ENCODE measurements at places on chromosomes 4 and X.

DNA sequence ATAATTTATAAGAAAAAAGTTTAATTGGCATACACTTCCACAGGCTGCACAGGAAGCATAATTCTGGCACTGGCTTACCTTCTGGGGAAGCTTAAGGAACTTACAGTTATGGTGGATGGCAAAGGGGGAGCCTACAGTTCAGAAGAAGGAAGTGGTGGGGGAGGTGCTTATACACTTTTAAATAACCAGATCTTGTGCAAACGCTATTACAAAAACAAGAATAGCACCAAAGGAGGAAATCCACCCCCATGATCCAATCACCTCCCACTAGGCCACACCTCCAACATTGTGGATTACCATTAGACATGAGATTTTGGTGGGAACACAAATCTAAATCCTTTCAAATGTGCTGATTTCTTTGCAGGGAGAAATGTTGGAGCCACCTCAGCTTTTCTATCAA, 287.7 kb downstream of the CPXCR1 start:
- no peak for DNase-seq

DNA sequence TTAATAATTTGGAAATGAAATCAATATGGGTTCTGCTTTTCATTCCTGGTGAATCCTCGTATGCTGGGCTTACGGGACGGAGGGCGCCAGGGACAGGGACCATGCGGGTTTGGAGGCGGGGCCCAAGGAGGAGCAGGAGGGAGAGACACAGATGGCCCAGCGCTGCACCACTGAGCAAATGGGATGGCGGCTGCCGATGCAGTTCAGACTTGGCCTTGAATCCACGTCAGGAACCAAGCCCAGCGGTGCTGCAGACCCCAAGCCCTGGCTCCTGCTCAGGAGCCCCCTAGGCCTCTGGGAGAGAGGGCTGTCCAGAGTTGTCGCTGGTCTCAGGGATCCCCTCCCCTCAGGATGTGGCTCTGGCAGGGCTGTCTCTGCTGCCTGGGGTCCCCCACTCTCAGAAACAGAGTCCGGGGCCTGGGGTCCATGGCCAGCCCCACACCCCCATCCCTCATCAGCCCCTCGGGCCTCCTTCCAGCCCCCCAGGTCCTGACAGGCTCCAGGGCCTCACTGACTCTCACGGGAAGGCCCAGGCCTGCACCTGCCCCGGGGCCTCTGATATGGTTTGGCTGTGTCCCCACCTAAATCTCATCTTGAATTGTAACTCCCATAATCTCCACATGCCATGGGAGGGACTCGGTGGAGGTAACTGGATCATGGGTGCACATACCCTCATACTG, 75.2 kb downstream of the FAM53A start:
- DNase-seq = no peak

- no peak for DNase-seq
Measured at GRCh38 chr4:17687237-17687857, 72.9 kb downstream of the MED28 start.

- DNase-seq = no peak
Measured at GRCh38 chr4:140152751-140153418, 1.1 kb downstream of the MAML3 start.

- no peak for DNase-seq
Measured at GRCh38 chrX:133601116-133601515, 185.8 kb upstream of the GPC4 start.

GRCh38 chrX:130155564-130155963, 10.1 kb downstream of the AIFM1 start:
- DNase-seq = no peak

DNA sequence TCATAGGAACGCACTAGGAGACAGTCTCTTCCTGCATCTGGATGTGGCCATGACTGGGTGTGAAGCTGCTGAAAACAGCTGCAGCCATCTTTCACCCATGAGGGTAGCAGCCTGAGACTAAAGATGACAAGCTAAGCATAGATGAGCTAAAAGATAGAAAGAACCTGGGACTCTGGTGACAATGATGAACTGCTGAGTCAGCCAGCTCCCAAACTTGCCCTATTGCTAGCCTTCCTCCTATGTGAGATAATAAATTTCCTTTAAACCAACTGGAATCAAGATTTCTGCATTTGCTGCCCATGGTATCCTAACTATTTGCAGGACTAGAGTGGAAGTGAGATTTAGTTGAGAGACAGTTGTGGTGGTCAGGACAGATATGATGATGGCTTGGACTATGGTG, 21.0 kb upstream of the PI4K2B start:
- no peak for DNase-seq

GRCh38 chr4:121728066-121728465, 31.3 kb upstream of the ANXA5 start:
- no peak for DNase-seq

GRCh38 chrX:131816551-131817136, 206.5 kb upstream of the STK26 start:
- no peak for DNase-seq

DNA sequence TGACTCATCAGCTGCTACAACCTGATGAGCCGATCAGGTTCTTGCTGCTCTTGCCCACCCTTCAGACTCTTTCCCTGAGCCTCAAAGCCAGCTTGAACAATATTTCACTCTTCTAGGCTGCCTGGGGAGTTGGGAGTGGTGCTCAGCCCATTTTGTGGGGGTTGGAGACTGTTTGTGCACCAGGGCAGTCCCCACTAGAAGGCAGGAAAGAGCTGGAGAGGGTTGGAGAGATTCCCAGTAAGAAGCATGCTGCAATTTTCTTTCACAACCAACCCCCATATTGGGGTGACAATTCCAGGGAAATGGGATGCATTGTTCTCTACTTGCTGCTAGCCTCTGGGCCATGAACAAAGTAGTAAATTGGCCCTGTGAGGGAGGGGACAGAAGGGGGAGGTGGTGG, 44.1 kb downstream of the SLC16A2 start:
- no peak for DNase-seq

DNA sequence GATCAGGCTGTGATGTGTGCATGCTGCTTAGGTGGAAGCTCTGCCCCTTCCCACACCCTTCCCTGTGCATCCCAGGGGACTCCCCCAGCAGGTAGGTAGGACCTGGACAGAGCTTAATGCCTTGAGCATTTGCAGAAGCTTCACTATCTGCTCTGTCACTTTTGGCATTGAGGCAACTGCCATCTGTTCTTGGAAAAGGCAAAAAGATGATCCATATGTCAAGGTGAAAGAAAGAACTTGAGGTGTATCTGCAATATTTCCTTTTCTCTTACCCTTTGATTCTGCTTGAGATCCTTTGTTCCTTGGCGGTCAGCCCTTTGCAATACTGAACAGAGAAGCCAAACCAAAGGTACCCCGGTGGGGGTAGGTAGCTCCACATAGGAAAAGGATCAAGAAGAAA, 37.1 kb upstream of the TBC1D9 start:
- DNase-seq = no peak

- no peak for DNase-seq
Measured at GRCh38 chrX:107741404-107741790, 34.2 kb downstream of the TSC22D3 start.

- no peak for DNase-seq
Measured at GRCh38 chr4:166064721-166065120, 191.7 kb downstream of the TLL1 start.

DNA sequence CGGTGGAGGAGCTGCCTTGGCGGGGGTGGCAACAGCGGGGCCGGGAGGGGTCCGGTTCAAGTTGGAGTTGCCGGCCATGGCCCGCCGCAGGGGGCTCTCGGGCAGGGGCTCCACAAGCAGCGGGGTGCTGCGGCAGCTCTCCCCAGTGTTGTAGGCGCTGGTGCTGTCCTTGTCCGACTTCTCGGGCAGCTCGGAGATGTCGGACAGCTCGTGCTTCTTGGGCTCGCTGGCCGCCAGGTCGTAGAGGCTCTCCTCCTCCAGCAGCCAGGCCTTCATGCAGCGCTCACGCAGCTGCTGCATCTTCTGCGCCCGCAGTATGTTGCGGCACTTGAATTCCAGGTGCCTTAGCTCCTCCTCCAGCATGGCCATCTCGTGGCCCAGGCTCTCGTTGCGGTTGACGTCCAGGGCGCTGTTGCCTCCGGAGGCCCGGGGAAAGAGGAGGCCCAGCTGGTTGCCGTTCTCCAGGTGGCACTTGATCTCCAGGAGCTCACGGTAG, 9.7 kb downstream of the SSR4 start:
- no peak for DNase-seq

DNA sequence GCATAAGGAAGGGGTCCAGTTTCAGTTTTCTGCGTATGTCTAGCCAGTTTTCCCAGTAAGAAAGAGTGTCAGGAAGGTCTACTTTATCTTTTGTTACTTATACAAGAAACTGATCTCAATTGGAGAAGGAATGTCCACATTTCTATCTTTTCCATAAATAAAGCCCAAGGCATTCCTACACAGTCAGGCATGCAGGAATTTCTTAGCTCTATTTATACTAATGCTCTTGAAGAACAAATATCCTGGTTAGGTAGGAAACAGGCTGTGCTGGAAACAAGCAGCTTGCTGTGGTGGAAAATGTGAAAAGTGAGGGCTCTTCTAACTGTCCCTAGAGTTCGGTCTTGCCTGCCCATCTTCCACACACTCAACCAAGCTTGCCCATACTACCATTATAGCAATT, 37.9 kb upstream of the PITX2 start:
- no peak for DNase-seq
